T-helper 22 cell (primary cell): ENCODE measurements at places on chromosomes 2 and 18.
A peak's percentile ranks its signal among the peaks of the same experiment; 100 is the strongest.

DNA sequence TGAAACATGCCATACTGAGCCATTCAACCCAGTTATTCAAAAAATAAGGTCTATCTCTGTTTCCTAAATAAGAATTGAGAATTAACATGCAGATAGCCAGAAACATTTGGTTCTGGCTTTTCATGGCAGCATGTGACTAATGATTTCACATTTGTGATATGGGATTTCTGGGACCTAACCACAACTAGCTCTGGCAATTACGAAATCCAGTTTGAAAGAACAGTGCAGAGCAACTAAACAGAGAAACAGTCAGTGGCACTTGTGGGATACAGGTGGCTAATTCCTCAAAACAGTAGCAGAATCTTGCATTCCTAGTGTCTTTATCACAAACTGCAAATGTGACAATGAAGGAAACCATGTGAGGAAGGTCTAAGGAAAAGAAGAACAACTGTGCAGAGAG lies 637.8 kb upstream of the CHAC2 start:
- DNase-seq: no peak

DNA sequence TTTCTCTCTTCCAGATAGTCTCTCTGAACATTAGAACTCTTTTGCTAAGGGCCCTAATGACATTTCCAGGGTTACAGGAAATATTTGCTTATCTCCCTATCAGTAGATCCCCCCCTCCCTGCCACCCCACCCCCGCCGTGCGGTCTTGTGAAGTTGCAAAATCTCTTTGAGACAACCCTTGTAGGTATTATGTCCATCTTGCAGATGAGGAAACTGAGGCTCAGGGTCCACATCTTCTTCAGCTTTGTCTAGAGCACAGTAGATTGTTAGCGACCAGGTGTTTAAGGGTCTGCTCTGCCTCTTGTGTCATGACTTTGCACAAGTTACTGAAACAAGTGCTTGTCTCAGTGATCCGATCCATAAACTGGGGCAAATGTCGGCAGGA lies 65.8 kb upstream of the GATA6 start:
- no peak for DNase-seq

DNA sequence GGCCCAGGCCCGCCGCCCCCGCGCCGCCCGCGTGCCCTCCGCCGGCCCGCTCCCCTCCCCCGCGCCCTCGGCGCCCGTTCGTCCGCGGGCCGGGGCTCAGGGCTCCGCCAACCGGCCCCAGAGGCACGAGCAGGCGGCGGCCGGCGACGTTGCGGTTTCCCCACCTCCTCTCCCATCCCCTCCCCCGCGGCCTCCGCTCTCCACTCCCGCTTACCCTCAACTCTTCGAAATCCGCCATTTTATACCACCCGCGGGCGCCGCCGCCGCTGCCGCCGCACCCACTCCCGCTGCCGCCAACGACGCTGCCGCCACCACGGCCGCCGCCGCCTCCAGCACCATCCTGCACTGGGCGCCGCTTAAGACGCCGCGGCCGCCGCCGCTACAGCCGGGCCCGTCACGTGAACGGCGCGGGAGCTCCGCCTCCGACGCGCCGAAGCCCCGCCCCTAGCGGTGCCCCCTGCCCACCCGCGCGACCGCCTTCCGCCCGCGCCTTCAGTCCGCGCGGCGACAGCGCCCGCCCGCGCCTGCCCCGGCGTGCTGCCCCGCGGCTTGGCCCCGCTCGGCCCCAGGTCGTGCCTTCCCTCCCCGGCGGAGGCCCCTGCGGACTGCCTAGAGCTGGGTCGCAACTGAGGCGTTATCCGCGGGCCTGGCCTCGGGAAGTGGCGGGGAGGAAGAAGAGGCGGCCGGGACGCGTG lies at the start of the genes KATNAL2 and PIAS2:
TSS of gene KATNAL2 (plus strand) at position 495 of the 695 bp plus-strand sequence. CDS start 29,271 bp downstream, outside the sequence.
TSS of gene PIAS2 (minus strand) at position 400 of the 695 bp plus-strand sequence. CDS start at position 238, 162 bp downstream.
- DNase-seq: peak; percentile 55

DNA sequence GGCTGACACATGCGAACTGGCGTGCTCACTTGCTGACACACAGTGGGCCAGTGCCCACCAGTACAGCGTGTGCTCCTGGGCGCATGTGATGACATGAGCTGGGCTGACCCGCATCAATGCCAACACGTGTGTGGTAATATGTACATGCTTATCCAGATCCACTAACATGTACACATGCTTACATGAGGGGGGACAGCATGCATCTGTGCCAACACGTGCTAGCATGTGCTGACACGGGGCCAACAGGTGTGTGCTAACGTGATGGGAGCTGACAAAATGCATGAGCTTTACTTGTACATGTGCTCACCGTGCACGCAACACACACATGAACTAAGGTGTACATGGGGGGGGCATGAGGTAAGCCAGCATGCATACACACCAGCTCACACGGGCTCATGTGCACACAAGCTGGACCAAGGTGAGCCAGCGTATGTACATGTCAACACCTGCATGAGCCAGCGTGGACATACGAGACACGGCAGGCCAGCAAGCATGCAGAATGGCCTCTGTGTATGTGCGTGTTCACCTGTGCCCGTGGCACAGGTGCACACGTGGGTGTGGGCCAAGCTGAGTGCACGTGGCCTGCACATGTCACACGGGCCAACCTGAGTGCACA lies 28.5 kb downstream of the GPC1 start:
- no peak for DNase-seq
